ENCODE measurements at places on chromosomes 6 and 20.

DNA sequence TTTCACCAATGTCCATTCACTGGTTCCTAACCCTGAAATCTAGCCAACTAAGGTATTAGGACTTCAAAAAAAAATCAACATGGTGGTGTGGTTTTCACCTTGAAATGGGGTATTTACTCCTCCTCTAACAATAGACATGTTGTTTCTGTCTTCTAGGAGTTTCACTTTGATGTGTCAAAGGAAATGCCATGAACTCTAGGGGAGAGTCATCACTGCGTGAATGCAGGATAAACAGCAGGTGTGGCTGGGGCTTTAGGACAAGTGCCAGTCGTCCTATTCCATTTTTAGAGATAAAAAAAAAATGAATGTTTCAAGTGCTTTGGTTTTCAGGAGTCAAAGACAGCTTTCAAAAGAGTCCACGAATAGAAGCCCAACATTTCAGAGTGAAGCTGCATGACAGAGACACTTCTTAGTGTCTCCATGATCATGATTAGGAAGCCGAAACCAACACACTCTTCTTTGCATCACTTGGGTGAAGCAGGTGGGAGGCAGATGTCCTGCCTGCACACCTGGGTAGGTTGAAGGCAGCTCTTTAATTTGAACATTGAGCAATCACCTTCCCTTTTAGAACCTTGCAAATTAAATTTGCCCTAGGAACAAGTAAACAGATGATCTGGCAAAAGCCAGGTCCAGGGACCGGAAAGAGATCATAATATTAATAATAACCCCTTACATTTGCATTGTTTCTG is 328.5 kb upstream of the PRDM1 start:
- no peak for DNase-seq

DNA sequence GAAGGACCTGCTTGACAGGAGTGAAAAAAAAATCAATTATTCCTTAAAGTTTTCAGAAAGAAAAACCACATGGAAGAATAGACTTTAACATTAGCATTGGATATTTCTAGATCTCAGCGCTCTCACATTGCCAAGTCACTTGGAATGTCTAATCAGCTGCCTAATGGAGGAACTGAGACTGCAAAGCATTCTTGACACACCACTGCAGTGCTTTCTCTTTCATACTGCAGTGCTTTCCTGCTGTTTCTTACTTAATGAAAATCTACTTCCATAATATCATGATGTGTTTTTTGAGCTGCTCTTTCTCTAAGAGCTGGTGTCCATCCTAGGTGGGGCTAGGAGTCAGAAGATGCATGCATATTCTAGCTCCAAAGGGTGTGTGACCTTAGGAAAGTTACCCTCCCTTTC is 20.4 kb upstream of the MCM3 start:
- DNase-seq = peak; percentile 26

GRCh38 chr6:11025921-11026635 is 18.0 kb downstream of the ELOVL2 start:
- DNase-seq = no peak

DNA sequence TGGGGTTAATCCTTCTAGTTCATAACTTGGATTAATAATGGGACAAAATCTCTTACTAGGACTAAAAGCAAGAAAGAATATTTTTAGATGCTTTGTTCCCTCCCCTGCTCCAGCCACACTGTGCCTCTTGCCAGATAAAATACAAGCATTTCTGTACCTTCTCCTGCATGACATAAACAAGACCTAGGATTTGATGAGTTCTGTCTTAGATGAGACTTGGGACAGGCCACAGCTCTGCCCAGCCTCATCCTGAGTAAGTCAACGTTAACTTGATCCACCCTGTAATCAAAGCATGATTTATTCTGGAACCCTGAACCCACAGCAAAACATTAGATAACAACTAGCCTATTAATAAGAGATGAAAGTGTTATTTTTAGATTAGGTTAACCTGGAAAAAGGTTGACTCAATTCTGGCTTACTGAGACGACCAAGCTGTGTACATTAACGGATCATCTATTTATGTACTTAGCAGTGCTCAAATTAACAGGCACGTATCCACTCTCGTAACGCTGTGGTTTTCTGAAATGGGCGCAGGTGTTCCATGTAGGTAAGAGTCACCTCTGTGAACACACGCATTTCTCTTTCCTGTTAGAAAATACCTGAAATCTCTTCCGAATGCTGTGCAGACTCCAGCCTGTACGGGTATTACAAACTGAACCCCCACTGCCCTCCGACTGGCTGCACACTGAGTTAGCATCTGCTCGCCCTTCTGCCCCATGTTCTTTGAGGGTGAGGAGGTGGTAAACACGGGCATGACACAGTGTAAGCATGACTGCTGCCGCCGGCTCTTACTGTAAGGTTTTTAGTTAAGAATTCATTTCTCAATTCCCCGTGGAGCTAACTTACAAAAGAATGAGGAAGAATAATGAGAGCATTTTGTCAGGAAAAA is 132.1 kb upstream of the FOXQ1 start:
- no peak for DNase-seq

GRCh38 chr6:163179061-163179460 is 235.5 kb upstream of the QKI start:
- DNase-seq = no peak

DNA sequence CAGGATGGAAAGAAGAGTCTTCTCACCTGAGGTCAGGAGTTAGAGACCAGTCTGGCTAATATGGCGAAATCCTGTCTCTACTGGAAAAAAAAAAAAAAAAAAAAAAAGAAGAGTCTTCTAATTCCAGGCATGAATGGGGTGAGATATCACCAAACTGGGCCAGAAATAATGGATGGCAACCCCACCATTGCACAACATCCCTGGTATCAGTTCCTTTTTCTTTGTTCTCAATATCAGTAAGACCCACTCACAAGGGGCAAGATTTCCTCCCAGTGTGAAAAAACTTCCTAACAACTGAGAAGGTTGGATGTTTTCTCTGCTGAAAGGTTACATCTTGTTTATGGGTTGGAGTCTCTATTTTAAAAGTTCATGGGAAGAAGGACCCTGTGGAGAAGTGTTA is 23.6 kb upstream of the NR2E1 start:
- no peak for DNase-seq

DNA sequence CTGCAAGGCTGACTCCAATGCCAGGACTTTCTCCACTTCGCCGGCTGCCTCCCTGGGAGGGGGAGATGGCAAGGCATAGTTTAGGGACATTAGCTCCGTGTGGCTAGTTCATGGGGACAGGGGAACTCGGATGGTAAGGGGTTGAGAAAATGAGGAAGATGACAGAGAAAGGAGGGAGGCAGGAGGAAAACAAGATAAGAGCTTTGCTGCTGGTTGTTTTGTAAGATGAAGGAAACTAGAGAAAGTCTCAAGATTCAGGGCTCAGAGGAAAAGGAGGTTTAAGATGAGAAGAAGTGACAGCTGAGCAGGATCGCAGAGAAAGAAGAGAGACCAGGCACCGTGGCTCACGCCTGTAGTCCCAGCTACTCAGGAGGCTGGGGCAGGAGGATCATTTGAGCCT is 180.9 kb upstream of the RREB1 start:
- no peak for DNase-seq

- no peak for DNase-seq
Observed at GRCh38 chr20:32966881-32967781, 37.1 kb downstream of the SUN5 start.

GRCh38 chr6:81241126-81242041 is 511.1 kb downstream of the TENT5A start:
- peak; percentile 48 for DNase-seq

GRCh38 chr6:45743028-45743615 is 272.5 kb downstream of the CLIC5 start:
- no peak for DNase-seq

DNA sequence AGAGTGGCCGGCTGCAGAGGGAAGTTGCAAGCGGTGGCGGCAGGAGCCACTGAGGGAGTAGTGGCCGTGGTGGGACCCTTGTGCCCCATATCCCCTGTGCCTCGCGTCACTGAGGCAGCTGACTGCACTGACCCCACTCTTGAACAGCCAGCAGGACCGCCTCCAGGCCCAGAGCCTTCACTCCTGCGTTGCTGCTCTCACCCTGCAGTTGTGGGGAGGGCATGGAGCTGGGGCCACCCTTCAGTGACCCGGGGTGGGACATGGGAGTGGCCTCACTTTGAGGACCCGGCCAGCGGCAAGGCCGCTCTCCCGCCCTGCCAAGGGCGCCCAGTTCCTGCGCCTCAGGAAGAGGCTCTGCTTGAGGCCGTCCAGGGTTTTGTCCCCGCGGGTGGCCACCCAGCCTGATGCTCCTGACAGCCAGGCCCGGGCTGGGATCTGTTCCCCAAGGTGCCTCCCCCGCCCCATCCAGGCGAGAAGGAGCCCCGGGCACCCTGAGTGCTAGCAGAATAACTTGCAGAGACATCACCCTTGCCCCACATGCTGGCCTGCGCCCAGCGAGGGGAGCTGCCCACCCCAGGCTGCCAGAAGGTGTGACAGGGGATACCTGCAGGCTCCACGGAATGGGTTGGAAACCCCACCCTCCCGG is 44.4 kb downstream of the HLA-DRA start:
- no peak for DNase-seq

- DNase-seq = peak; percentile 12
Observed at GRCh38 chr6:14925699-14926026, 320.2 kb upstream of the JARID2 start.

- peak; percentile 60 for DNase-seq
Observed at GRCh38 chr6:84774157-84774984, 10.0 kb upstream of the TBX18 start.

DNA sequence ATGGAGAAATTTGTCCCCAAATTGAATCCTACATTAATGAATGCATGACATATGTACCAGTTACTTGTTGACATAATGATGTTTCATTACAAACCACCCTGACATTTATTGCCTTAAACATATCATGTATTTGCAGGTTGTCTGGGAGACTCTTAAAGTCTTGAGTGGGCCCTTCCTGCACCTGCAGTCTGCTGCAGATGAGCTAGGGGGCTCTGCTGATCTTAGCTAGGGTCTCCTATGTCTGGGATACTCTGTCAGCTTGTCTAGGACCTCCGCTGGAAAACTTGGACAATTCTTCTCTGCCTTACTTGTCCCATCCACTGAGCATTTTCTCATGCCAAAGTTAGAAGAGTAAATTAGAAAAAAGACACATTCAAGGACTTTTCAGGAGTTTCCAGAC is 581.6 kb downstream of the HAO1 start:
- DNase-seq = no peak

GRCh38 chr20:38135651-38136420 is 29.2 kb downstream of the TGM2 start:
- no peak for DNase-seq

DNA sequence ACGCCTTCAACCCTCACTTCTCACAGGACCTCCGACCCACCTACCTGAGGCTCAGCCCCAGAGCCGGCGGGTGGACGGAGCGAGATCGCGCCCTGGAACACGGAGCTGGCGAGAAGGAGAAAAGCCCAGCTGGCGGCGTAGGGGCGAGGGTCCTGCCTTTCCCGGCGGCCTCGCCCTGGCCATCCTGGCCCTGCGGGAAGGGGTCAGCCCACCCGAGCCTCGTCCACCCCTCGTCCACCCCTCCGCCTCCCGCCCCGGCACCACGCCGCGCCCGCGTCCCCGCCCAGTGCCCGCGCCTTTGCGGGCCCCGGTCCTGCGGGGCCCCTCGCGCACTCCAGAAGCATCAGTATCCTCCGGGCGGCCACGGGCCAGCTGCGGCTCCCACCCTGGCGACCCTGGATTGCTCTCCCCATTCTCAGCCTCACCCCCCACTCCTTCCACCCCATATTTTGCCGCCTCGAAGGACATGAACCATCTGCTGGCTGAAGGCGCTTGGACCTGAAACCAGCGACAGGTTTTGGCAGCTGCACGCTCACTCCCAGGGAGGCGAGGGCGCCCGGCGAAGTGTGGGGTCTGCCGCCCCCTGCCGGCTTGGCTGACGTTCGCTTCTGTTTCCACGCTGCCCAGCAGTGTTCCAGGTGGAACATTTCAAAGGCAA is 65.1 kb downstream of the PLG start:
- DNase-seq = peak; percentile 40

- peak; percentile 46 for DNase-seq
Observed at GRCh38 chr6:31908791-31909190, 6.9 kb upstream of the ZBTB12 start.

DNA sequence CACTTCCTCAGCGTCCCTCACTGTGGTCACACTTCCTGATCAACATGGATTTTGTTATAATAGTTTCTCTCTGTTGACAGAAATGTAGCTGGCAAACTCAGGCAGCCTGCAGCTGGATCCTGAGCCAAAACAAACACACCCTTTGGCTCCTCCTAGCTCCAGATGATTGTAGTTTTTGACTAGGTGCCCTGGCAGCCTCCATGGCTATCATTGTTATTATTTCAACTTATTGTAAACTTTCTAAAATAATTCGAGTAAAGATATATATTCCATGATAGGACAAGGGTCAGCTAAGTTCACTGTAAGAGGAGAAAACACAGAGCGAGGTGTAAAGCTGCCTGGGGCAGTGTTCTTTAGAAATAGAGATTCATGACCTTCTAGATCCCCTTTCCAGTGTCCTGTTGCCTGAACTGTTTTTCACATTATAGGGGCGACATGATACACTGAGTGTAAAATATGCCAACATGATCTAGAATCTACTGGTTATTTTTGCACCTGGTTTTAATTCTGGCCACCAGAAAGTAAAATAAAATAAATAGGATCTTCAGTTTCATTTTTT is 98.2 kb upstream of the HDGFL1 start:
- peak; percentile 80 for DNase-seq

DNA sequence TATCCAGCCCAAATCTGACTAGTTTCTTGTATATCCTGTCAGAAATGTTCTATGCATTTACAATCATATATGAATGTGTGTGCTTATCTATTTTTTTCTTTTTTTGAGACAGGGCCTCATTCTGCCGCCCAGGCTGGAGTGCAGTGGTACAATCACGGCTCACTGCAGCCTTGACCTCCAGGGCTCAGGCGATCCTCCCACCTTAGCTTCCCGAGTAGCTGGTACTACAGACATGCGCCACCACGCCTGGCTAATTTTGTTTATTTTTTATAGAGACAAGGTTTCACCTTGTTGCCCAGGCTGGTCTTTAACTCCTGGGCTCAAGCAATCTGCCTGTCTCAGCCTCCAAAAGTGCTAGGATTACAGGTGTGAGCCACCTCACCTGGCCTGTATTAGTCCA is 3.0 kb upstream of the RAB44 start:
- no peak for DNase-seq

DNA sequence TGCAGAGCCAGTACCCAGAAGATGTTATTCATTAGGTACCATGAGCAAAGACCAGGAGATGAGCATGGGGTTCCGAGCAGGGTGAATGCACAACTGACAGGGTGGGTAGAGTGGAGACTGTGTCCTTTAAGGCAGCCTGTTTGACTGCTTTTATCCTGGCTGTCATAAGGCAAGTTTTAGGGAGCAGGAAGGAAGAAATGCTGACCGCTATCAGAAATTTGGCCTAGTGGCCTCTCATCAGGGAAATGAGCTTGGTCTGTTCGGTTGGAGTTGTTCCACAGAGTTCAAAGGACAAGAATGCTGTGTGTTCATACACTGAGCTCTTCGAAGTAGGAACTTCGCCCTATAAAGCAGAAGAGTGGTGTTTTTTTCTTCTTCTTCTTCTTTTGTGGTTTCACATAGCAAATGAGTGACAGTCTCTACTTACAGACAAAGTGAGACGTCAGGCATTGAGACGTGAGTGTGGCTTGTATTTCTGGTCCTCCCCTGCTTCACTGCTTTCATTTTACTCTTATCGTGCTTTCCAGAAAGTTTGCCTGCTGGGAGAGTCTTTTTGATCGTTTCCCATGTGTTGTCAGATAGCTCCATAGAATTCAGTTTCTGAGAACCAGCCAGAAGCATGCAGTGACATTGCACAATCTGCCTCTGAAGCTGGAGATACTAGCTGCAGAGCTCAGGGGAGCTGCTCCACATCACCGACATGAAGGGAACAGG is at the start of gene CASS4:
Gene CASS4, plus strand, starts transcription at position 502 of the 714 bp plus-strand sequence. Its CDS starts 199 bp downstream, at position 701.
- DNase-seq = peak; percentile 46

Data from fibroblast of skin of back (primary cell).